MG63 (cell line): ENCODE measurements at places on chromosomes 5 and 9. TPM values are rescaled to one million over a fixed set of nuclear protein-coding genes. Genes with fewer than 3 reads are reported as not detected.
A peak's percentile ranks its signal among the peaks of the same experiment; 100 is the strongest.

GRCh38 chr9:129412814-129413536 lies 207.9 kb downstream of the C9orf50 start:
- peak; percentile 49 for DNase-seq

DNA sequence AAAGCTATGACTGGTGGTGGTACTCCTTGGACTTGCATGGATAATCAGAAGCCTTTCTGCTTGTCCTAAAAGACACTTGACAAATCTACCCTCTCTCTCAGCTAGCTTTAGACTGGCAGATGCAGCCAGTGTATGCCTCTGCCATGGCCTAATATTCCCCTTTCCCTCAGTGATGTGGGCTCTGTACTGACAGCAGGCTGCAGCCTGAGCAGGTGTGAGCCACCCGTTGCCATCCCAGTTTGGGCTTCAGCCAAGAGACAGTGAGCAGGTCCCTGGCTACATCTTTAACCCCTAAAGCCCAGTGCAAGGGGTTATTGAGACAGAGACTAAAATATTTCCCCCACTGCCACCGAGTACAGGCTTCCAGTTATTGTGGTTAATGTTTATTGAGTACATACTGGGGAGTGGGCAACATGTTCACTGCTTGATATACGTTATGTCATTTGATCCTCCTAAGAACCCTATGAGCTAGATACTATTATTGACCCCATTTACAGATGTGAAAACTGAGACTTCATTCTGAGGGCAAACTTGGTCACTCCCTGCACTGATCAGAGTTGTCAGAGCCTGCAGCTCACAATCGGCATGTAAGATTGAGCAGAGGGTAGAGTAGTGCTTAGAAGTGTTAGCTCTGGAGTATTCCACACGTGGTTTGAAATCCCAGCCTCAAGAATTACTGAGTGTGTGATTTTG lies 254.2 kb downstream of the ARHGAP26 start:
- no peak for DNase-seq

- DNase-seq, result no peak
Measured at GRCh38 chr5:58040044-58040443, 419.8 kb downstream of the PLK2 start.

DNA sequence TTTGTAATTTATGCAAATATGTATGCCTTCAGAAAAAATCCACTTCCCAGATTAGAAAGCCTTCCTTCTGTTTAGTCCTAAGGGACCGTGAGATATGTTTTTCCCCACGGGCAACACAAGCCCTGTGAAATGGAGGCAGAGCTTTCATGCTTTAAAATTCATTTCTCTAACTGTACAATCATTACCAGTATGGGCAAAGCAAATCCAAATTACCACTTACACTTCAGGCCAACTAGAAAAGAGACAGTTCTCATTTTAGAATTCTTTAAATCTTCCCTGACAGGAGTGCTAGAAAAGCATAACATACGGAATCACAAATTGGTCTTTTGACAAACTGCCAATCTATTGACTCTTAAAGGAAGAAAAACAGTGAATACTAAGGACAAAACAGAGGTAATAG lies 20.5 kb upstream of the TNPO1 start:
- DNase-seq, result no peak

Gene OR1L8
- total RNA-seq, result not detected in 2 replicates

Gene BAAT
- total RNA-seq, result 0.13 TPM in 1 of 2 replicates, not detected in the other
